ENCODE measurements at places on chromosomes 3 and 15. TPM values are rescaled to one million over a fixed set of nuclear protein-coding genes. Genes with fewer than 3 reads are reported as not detected.

GRCh38 chr3:187839422-187839821 is 94.2 kb upstream of the BCL6 start:
- H3K27me3 ChIP-seq: no peaks in the 10 kb centered on the region
- H3K36me3 ChIP-seq: no peaks in the 10 kb centered on the region
- H3K4me1 ChIP-seq: no peaks in the 10 kb centered on the region
- DNase-seq: no peak

GRCh38 chr15:60223176-60223575 is 174.6 kb downstream of the ANXA2 start:
- H3K27ac ChIP-seq: no peak overlapping the region
- H3K36me3 ChIP-seq: no peaks in the 10 kb centered on the region
- H3K4me1 ChIP-seq: no peaks in the 10 kb centered on the region
- no peak overlapping the region for H3K4me3 ChIP-seq
- DNase-seq: no peak

DNA sequence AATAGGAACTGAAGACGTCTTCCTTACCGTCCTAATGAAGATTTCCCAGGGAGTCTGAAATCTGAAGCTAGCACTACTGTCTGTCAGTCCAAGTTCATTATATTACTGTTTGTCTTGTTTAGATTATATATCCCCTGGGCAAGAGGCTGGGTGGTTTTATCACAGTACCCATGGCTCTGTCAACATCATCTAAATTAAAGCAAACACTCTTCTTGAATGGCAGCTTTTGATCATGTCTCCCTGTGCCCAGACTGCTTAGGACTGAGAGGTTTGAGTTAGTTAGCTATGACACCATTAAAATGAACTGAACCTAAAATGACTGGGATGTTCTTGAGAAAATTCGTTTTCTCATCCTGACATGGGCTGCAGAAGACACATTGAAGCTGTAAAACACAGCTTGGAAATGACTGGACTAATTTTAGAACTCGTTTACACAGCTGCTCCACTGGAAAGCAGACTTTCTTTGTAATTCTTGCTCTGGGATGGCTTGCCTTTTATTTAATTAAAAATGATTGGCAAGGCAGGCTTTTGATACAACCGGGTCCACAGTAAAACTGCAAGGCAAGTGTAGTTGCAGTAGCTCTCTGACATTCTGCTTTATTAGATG is 243.5 kb downstream of the MFSD1 start:
- H3K4me1 ChIP-seq: no peaks in the 10 kb centered on the region
- DNase-seq: no peak
- H3K36me3 ChIP-seq: no peaks in the 10 kb centered on the region

- no peak overlapping the region for H3K4me3 ChIP-seq
- no peak overlapping the region for H3K27ac ChIP-seq
- DNase-seq: peak; percentile 20
- no peaks in the 10 kb centered on the region for H3K36me3 ChIP-seq
- H3K4me1 ChIP-seq: no peaks in the 10 kb centered on the region
- H3K27me3 ChIP-seq: no peaks in the 10 kb centered on the region
Observed at GRCh38 chr3:158456114-158456513, 114.9 kb upstream of the MLF1 start.

GRCh38 chr15:69457304-69458280 is 5.0 kb downstream of the RPLP1 start:
- no peaks in the 10 kb centered on the region for H3K27me3 ChIP-seq
- DNase-seq: no peak
- peak overlapping the region; percentile 83 for H3K27ac ChIP-seq
- H3K4me1 ChIP-seq: peaks cover 10% of the 10 kb centered on the region
- no peak overlapping the region for H3K4me3 ChIP-seq

- H3K4me1 ChIP-seq: no peaks in the 10 kb centered on the region
- H3K27me3 ChIP-seq: no peaks in the 10 kb centered on the region
- H3K27ac ChIP-seq: no peak overlapping the region
- H3K4me3 ChIP-seq: no peak overlapping the region
- no peak for DNase-seq
Observed at GRCh38 chr3:43523454-43524053, 98.3 kb downstream of the ANO10 start.

- H3K36me3 ChIP-seq: no peaks in the 10 kb centered on the region
- H3K4me3 ChIP-seq: no peak overlapping the region
- H3K27ac ChIP-seq: peak overlapping the region; percentile 21
- no peaks in the 10 kb centered on the region for H3K27me3 ChIP-seq
- H3K4me1 ChIP-seq: peaks cover 31% of the 10 kb centered on the region
- DNase-seq: no peak
Observed at GRCh38 chr3:57816471-57817095, 60.5 kb downstream of the SLMAP start.

GRCh38 chr3:79306934-79307570 is 460.7 kb downstream of the ROBO1 start:
- H3K27me3 ChIP-seq: no peaks in the 10 kb centered on the region
- no peaks in the 10 kb centered on the region for H3K36me3 ChIP-seq
- peak; percentile 39 for DNase-seq
- no peak overlapping the region for H3K27ac ChIP-seq

DNA sequence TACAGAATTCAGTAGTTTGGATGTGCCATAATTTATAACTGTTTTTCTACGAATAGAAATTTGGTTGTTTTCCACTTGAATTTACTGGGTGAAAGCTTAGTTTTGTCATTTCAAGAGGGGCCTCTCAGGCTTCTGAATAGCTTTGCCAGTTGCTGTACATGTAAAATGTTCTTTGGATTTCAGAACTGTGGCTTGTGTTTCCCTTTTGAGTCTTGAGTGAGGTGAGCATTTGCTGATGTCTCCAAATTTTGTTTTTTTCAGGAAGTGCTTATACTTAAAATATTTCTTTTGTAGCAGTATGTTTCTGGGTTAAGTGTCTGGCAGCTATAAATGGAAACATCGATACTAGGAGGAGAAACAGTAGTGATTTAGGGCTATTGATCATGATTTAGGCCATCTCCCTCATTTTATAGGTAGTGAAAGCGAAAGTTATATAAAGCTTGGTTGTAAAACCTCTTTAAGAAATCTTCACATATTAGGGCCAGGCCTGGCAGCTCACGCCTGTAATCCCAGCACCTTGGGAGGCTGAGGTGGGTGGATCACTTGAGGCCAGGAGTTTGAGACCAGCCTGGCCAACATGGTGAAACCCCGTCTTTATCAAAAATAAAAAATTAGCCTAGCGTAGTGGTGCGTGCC is 9.2 kb upstream of the TRAK1 start:
- DNase-seq: no peak
- H3K27ac ChIP-seq: 0 out of 2 replicates have a peak overlapping the region, but pooled peaks have one; percentile 12
- H3K4me1 ChIP-seq: peaks cover 10% of the 10 kb centered on the region
- H3K36me3 ChIP-seq: no peaks in the 10 kb centered on the region

DNA sequence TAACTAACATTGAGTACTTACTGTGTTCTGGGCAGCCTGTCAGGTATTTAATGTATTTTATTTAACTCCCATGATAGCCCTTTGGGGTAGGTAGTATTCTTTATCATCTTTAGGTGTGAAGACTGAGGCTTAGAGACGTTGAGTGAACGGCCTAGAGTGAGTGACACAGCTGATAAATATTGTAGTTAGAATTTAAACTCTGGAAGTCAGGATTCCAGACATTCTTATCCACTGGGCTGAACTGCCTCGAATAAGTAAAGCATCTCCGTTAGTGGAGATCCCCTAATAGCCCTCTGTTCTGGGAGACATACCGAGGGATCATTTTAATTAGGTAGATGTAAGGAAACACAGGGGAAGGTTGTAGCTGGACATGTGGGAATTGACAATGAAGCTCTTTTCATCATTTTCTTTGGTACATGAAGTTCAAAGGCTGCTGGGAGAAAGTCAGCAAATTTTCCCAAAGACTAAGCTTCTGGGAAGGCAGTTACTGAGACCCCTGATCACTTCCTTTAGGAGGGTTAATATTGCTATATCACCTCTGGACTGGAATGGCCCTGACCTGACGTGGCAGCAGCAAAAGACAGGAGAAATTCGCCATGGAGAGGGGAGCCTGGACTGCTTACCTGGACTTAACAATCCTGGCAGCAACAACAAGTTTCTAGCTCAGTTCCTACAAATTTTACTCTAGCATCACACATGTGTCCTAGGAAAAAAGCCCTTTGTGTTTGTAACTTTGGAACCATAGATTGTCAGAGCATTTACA is 11.7 kb upstream of the PDCD6IP start:
- no peak overlapping the region for H3K27ac ChIP-seq
- no peaks in the 10 kb centered on the region for H3K36me3 ChIP-seq
- peak; percentile 46 for DNase-seq
- H3K4me3 ChIP-seq: peak overlapping the region; percentile 21
- no peaks in the 10 kb centered on the region for H3K27me3 ChIP-seq

DNA sequence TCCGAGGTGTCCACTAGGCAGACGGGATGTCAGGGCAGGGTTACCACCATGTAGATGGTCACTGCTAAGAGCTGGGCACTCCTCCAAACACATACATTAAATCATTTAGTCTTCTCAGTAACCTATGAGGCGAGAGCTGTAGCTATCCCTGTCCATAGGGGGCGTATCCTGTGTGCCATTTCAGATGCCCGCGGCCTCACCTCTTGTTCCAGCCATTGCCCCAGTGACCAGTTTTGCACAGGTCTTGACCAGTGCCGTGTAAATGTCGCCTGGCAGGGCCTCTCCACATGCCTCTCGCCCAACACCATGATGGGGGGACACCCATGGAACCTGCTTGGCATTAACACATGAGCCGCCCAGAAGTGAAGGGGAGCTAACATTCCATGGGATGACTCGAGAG is 20.8 kb upstream of the SRP14 start:
- no peaks in the 10 kb centered on the region for H3K27me3 ChIP-seq
- H3K4me3 ChIP-seq: no peak overlapping the region
- peak; percentile 37 for DNase-seq
- H3K36me3 ChIP-seq: no peaks in the 10 kb centered on the region

DNA sequence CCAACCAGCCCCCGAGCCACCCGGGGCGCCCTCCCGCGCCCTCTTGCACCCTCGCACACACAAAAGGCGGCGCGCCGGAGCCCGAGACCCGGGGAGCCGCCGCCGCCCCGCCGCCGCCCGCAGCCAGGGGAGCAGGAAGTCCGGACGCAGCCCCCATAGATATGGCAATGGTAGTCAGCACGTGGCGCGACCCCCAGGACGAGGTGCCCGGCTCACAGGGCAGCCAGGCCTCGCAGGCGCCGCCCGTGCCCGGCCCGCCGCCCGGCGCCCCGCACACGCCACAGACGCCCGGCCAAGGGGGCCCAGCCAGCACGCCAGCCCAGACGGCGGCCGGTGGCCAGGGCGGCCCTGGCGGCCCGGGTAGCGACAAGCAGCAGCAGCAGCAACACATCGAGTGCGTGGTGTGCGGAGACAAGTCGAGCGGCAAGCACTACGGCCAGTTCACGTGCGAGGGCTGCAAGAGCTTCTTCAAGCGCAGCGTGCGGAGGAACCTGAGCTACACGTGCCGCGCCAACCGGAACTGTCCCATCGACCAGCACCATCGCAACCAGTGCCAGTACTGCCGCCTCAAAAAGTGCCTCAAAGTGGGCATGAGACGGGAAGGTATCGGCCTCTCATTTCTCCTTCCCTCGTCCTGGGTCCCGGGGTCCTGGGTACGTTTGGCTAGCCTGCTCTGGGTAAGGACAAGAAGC is 1.6 kb downstream of the NR2F2 start:
- H3K27ac ChIP-seq: no peak overlapping the region
- H3K4me3 ChIP-seq: peak overlapping the region; percentile 54
- no peaks in the 10 kb centered on the region for H3K36me3 ChIP-seq
- peaks cover 95% of the 10 kb centered on the region for H3K27me3 ChIP-seq

GRCh38 chr3:120416868-120417267 is 33.9 kb downstream of the FSTL1 start:
- peaks cover 15% of the 10 kb centered on the region for H3K4me1 ChIP-seq
- H3K36me3 ChIP-seq: peaks cover 9% of the 10 kb centered on the region
- no peaks in the 10 kb centered on the region for H3K27me3 ChIP-seq

DNA sequence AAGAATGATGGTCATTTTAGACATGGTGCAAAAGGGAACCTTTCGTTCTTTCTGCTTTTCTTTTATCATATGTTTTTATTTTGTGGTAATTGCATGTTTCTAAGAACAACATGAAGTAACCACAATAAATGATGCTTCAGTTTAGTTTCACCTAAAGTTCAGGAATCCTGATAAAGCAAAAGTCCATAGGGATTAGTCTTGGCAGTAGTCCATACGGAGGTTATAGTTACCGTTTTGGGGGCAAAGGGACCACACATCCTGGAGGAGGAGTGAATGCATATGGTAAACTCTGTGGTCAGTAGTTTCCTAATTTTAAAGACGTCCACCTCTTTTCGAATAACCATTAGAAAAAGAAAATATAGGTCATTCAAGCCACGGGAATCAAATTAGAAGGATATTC is 141.5 kb downstream of the MCTP2 start:
- H3K4me3 ChIP-seq: no peak overlapping the region
- H3K27me3 ChIP-seq: no peaks in the 10 kb centered on the region
- H3K36me3 ChIP-seq: no peaks in the 10 kb centered on the region
- no peak for DNase-seq

DNA sequence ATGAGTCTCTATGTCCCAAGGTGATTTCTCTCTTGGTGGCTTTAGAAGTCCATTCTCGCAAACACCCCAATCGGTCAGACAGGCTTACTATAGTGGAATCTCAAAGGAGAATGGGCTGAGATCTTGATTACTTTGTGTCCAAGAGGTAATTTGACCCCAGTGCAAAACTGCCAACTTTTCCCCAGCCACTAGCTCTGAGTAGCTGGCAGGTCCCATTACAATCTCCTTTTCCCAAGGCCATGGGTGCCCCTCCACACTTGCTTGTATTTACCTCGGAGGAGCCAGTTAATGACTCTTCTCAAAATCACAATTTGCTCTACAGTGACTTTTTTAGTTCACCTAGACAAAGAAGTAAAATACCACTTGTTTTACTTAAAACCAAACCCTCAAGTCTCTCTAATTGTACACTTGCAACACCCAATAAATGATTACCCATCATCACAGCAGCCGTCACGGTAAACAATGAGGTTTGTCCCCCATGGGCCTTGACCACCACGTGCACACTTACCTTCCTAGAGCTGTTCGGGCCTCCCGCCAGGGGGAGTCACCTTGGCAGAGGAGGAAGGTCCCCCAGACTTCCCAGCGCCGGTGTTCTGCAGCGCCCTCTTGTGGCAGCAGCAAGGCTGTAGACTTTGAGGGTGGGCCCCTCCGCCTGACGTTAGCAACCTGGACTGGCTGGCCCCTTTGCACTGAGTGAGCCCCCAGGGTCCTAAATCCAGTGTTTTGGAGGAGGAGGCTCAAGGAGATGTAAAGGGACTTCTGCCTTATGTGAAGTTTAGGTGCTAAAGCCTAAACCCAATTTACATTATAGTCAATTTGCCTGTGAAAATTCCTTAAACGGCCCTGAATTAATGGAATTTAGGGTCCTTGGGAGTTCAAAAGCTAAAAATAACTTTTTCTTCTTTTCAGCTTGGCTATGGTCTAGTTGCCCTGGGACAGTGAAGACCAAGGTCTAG is 18.7 kb upstream of the HDAC11 start:
- H3K36me3 ChIP-seq: no peaks in the 10 kb centered on the region
- peaks cover 6% of the 10 kb centered on the region for H3K27me3 ChIP-seq
- no peak overlapping the region for H3K4me3 ChIP-seq
- DNase-seq: peak; percentile 96
- H3K27ac ChIP-seq: no peak overlapping the region

- H3K27me3 ChIP-seq: no peaks in the 10 kb centered on the region
- no peaks in the 10 kb centered on the region for H3K4me1 ChIP-seq
- no peaks in the 10 kb centered on the region for H3K36me3 ChIP-seq
- DNase-seq: no peak
Observed at GRCh38 chr3:133880886-133881455, 14.7 kb downstream of the RAB6B start.

GRCh38 chr3:161940621-161940965 is 444.0 kb downstream of the OTOL1 start:
- no peak overlapping the region for H3K4me3 ChIP-seq
- no peak for DNase-seq
- no peaks in the 10 kb centered on the region for H3K36me3 ChIP-seq

Gene GOLGA8T
- total RNA-seq: 0.54 TPM

Gene MNS1
- total RNA-seq: 2.9 TPM

Gene MAP1A
- 2.0 TPM for total RNA-seq

Gene C2CD4B
- 1.5 TPM for total RNA-seq

Gene BHLHE40
- total RNA-seq: 2.2 TPM

Gene MRPS25
- 41.0 TPM for total RNA-seq

Gene TMEM158
- 16.9 TPM for total RNA-seq

Measured in GM23338 (cell line).